ENCODE measurements at places on chromosomes 7 and 10. TPM values are rescaled to one million over a fixed set of nuclear protein-coding genes. Genes with fewer than 3 reads are reported as not detected.

- DNase-seq: no peak
These were observed 60.3 kb upstream of the PLXNA4 start for GRCh38 chr7:132636581-132636980.

- no peak for DNase-seq
These were observed 14.3 kb downstream of the EIF4EBP2 start for GRCh38 chr10:70418229-70418628.

DNA sequence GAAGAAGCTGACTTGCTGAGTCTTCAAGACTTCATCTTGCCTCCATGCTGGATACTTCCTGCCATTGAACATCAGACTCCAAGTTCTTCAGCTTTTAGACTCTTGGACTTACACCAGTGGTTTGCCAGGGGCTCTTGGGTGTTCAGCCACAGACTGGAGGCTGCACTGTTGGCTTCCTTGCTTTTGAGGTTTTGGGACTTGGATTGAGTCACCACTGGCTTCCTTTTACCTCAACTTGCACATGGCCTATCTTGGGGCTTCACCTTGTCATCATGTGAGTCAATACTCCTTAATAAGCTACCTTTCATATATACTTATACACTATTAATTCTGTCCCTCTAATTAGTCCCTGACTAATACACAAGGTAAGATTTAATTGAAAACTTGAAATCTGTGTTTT lies 361.7 kb upstream of the SEMA3C start:
- DNase-seq: no peak

- DNase-seq: no peak
These were observed 50.6 kb downstream of the PWWP2B start for GRCh38 chr10:132447446-132448247.

DNA sequence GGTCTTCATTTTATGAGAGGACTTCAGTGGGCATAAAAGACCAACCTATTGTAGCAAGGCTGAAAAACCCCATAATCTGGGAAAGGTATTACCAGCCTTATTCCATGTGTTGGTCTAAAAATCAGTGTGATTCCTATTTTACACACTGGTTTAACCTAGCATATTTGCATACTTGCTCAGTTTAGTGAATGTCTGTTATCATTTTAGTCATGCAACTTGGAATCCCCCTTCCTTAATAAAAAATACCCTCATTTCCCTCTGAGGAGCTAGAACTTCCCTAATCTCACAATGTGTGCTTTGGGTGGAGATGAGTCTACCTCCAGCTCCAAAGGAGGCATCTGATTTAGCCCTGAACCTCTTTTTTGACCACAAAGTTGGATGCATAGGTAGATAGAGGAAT lies 312.8 kb upstream of the SORCS1 start:
- DNase-seq: no peak

DNA sequence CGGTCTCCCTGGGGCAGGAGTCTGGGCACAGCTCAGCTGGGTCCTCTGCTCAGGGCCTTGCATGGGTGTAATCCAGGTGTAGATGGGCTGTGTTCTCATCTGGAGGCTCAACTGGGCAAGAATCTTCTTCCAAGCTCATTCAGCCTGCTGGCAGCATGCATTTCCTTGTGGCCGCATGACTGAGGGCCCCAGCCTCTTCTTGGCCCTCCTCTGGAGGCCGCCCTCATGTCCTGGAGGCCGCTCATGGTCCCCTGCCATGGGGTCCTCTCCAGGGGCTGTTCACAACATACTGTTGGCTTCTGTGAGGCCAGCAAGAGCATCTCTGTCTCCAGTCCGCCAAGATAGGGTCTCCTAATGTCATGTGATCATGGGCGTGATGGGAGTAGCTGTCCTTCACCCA lies 437.5 kb upstream of the FOXK1 start:
- DNase-seq: no peak

The TRIM4 gene
- 14.4 TPM for total RNA-seq

The GHRHR gene
- not detected for total RNA-seq

The NEUROD6 gene
- not detected for total RNA-seq

- DNase-seq: peak; percentile 14
These were observed 6.1 kb downstream of the ADCY1 start for GRCh38 chr7:45580053-45580872.

DNA sequence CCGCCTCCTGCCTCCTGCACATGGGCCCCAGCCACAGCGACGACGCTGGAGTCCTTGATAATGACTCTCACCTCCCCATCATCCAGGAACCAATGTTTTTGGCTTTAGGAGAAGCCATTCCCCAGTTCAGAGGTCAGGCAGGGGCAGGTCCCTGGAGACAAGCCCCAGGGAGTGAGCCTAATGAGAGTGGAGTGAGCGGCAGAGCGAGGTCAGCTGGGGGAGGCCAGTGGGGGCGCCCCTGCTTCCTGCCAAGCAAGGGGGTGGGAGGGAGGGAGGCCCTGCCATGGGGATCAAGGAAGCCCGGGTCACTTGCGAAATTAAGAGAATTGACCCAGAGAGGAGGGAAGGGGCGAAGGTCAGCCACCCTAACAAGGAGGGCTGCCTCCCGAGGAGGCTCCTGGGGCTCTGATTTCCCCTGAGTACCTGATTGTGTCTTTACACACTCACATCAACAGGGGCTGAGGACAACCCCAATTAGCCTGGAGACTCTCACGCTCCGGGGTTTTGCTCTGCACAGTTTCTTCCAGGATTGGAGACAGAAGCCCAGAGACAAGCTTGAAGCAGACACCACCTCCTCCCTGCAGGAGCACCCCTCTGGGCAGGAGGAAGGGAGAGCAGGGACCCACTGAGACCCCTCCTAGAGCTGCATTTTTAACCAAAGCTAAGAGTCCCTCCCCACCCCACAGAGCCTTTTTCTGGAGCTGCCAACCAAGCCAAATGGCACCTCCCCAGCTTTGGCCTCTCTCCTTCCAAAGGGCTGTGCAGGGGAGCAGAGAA lies 112.1 kb downstream of the COL13A1 start:
- no peak for DNase-seq

- DNase-seq: peak; percentile 16
These were observed 64.6 kb downstream of the FAM185A start for GRCh38 chr7:102813191-102814024.

DNA sequence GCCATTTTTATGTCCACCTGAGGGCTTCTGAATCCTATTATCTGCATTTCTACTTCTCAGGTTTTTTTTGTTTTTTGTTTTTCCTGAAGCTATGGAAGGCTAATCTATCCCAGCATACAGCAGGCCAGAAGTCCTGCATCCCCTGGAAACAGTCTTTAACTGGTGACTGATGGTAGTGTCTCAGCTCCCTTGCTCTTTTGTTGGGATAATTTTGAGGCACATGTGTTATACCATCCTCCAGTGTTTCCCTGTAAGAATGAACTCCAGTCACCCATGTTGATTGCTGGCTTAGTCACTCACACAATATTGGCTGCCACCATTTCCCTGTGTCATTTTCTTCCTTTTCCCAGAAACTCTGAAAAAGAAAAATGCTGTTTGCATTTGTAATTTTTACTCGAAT lies 1094.0 kb upstream of the LRRN3 start:
- DNase-seq: no peak

DNA sequence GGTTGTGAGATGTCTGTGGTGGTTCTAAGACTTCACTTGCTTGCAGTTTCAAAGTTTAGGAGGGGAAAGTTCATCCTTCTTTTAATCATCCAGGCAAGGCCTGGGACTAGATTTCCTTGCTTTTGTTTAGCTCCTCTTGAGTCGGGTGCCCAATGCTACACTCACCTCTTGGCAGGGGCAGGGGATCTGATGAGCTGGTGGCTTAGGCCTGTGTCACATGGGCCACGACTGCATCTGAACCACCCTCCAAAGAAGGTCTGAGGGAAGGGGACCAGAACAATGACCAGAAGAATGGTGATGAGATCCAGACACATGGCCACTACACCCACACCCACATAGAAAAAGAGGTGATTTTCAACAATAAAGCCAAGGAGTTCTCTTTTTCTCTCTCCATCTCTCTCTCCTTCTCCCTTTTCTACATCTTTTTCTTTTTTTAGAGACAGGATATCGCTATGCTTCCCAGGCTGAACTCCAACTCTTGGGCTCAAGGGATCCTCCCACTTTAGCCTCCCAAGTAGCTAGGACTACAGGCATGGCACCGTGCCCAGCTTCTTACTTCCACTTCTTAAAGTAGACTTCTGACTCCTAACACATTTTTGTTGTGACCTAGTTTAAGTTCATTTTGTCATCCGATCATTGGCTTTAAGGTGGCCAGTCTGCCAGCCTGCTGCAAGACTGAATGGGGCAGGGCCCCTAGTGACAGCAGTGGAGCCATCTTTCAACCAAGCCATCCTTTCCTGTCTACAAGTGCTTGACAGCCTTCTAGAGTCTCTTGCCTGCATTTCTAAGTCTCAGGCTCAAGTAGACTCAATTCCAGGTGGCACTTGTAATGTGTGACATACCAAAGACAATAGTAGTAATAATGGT lies 350.9 kb downstream of the RNLS start:
- DNase-seq: no peak

All from lung microvascular endothelial cell (primary cell).